ENCODE measurements at places on chromosomes 5 and 9.

DNA sequence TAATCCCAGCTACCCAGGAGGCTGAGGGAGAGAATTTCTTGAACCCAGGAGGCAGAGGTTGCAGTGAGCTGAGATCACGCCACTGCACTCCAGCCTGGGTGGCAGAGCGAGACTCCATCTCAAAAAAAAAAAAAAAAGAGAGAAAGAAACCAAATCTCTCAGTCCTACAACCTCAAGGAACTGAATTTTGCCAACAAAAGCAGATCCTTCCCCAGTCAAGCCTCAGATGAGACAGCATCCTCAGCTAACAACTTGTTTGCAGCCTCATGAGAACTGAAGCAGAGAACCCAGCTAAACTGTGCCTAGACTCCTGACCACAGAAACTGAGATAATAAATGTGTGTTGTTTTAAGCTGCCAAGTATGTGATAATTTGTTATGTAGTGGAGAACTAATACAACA, 7.5 kb upstream of the IL6ST start:
- no peak for DNase-seq

DNA sequence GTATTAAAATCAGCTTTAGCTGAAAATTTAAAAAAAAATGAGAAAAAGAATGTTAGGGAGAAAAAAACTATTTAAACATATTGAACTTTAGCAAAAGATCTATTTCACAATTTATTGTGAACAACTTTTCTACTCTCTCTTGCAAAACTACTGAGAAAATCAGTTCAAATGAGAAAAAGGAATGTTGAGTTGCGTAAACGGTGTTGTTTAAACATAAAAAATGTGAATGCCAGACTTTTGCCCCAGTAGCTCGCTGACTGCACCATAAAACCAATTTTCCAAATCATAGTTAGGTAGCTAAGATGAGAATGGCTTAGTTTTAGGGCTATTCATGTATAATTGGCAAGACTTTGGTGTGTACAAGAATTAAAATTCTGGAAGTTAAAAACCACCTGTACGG, 13.4 kb upstream of the RAD23B start:
- DNase-seq: no peak

- DNase-seq: no peak
These were observed 936 bp upstream of the WDR5 start for GRCh38 chr9:134134949-134135342.

DNA sequence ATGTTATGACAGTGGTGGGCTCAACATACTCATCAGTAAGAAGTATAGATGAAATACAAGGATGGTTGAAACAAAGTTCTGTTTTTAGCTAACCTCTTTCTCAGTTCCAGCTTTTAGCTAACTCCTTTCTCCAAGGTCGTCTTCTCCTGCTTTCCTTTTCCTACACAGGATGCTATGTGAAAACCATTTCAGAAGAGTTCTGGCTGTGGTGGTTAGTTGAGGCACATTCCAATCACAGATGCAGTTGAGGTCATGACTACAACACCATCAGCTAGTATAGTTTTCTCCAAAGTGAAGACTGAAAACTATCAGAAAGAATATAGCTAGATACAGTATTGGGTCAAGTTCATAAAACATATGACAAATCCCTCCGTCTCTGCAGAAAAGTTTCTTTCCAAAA, 477.7 kb upstream of the C9orf72 start:
- no peak for DNase-seq

GRCh38 chr9:134781591-134782302, 98.9 kb upstream of the FCN2 start:
- DNase-seq: no peak

- DNase-seq: no peak
These were observed 135.6 kb downstream of the GOLPH3 start for GRCh38 chr5:32038523-32038922.

DNA sequence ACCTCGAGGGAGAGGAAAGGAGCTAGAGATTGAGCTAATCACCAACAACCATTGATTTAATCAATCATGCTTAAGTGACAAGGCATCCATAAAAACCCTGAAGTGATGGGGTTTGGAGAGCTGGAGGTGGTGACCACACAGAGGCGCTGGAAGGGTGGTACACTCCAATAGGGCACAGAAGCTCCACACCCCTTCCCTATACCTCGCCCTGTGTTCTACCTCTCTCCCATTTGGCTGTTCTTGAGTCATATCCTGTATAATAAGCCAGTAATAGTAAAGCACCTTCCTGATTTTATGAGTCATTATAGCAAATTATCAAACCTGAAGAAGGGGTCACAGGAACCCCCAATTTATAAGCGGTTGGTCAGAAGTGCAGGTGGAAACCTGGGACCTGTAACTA, 18.3 kb downstream of the ACTL7B start:
- no peak for DNase-seq

- no peak for DNase-seq
These were observed 181.6 kb upstream of the TLE4 start for GRCh38 chr9:79390077-79390698.

- DNase-seq: no peak
These were observed 199.8 kb upstream of the PTGER4 start for GRCh38 chr5:40479939-40480338.

- DNase-seq: no peak
These were observed 156.7 kb upstream of the TLX3 start for GRCh38 chr5:171152382-171152781.

GRCh38 chr5:52043543-52043942, 660.3 kb downstream of the ISL1 start:
- no peak for DNase-seq

DNA sequence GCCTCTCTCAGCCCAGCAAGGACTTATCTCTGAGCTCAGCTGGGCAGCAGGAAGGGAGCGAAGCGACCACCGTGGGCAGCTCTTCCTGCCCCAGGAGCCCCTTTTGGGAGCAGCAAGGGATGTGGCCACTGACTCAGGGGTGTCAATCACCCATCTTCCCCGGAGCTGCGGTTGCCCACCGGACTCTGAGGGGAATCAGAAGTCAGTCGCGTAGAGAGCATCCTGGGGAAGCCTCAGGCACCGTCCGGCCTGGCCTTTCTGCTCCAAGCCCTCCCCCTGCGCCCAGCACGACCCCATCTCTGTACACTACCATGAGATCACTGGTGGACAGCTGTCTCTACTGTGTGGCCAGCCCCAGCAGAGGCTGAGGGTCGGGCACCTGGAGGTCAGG, 24.6 kb downstream of the GFI1B start:
- DNase-seq: no peak

GRCh38 chr5:154397652-154398406, 48.0 kb upstream of the SAP30L start:
- no peak for DNase-seq

GRCh38 chr5:153439130-153439529, 51.3 kb upstream of the GRIA1 start:
- no peak for DNase-seq

- no peak for DNase-seq
These were observed 2.5 kb upstream of the CPLANE1 start for GRCh38 chr5:37251665-37252064.

DNA sequence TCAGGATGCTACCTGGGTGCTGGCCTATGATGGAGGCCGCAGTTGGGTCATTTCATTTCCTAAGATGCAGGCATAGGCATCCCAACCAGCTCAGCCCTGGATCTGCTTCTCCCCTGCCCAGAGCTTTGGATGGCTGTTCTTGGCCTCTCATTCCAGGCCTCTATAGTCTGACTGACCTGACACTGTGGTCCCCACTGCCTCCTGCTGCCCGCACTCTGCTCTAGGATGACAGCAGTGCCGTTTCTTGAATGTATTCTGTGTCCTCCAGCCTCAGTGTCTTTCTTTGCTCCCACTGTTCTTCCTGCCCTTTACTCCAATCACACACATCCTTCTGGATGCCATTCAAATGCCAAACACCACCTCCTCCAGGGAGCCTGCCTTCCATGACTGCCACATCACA, 235.7 kb downstream of the HSPA4 start:
- DNase-seq: peak; percentile 45
